ENCODE measurements at places on chromosomes 4 and X.

DNA sequence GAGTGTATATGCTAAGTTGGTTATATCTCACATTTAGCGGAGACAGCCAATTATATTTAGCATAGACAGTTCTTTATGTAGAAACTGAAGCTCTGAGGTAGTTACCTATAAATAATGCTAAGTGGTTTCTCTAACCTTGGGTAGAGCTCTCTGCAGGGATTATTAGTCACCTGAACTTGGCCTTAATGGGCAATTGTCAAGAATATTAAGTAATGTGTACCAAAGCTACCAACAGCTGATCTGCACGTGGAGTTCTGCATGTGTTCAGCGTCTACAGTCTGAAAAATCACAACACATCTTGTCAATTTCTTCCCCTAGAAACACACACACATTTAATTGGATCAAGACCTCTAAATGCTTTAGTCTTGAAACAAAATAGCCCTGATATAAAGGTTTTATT, 740.6 kb upstream of the FAM241A start:
- peak; percentile 5 for DNase-seq

DNA sequence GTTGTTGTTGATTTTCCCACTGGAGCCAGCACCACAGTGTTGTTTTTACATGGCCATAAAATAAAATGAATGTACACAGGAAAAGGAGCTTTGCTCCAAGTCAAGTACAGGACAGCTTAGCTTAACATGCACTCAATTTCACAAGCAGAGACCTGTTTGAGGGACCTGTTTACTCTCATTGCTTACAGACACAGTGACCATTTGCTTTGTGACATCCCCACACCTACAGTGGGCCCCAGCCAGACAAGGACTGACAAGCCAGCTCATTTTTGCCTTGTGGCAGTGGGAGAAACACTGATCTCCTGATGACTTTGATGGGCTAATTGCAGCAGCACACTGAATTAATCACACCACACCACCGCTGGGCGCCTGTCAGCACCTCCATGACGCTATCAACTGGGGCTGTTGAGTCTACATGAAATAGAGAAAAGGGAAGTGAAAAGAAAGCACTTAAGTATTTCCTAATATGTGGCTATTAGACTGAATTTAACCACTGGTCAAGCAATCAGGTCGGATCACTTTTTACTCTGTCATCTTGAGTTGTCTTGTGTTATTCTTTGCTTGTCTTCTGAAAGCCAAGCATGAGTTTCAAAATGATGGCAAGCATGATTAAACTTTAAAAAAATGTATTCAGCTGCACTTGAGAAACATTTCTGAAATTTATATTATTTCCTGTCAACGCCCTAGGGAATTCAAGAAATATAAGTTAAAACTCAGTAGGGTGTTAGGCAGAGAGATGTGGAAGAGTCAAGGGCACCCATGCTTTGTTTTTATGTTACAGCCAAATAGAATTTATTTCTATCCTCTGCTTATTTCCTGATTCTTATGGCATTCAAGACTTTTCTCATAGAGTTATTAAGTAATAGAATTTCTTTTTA, 557.7 kb downstream of the RAB28 start:
- no peak for DNase-seq

DNA sequence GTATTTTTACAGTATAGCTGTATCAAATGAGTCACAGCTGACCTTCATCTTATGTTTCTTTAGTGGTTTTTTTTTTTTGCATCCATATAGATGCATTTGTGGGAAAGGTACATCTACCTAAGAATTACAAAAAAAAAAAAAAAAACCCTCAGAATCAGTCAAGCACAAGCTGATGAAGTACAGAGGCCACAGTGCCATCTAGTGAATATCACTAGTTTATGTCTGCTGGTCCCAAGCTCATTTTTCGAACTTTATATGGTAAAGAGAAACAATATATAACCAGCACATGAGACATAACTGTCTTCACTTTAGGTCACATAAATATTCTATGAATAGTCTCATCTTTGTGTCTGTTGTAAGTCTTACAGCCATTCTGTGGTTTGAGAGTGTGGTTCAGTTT, 220.1 kb downstream of the DLG3 start:
- peak; percentile 44 for DNase-seq

DNA sequence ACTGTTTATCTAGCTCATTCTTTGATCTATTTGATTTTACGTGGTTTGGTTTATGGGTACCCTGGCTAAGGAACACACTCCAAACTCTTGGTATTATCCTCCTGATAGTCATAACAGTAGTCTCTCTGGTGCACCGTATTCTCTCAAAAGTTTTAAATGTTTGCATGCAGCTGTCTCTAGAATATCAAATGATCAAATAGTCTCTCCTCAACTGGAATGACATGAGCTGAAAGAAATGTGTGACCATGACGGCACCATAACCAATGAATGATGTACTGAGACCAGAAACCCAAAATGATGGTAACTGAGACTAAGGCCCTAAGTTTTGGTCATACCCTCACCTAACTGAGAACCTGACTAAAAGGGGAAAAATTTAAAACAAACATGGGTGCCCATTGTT, 319.4 kb downstream of the SLC7A11 start:
- DNase-seq, result no peak

DNA sequence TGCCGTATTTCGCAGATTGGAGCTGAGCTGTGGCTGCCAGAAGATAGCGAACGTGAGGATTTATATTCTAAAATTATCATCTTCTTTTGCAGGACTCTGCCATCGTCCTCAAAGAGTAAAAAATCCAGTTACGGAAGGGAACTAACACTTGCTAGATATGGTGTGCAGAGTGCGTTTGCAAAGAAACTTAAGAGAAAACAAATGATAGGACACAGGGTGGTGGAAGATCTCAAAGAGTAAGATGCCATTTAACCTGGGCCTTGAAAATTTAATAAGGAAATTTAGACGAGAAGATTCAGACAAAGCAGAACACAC, 566 bp downstream of the LARP7 start:
- DNase-seq, result no peak

DNA sequence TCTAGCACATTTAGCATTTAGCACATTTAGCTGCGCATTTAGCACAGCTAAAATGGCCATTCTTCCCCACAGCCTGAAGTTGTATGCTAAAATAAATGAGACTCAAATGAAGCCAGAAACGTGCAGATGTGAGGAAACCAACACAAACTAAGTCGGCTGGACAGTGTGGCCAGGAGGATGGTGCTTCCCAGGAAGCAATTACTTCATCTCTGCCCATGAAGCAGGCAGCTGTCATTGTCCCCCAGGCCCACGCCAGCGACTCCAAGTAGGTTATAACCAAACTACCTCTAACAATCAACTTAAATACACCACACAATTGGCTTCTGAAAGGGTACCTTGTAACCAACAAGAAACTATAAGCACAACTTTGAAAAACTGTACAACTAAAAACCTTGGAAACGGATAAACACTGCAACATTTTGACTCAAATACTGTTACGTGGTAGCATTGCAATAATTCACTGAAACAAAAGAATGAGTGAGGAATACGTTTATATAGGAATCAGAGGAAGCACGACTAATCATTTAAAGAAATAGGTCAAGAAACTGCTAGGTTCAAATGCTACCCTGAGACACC, 39.2 kb downstream of the AFAP1 start:
- DNase-seq, result no peak

- peak; percentile 89 for DNase-seq
Measured at GRCh38 chrX:21839334-21840192, at the start of gene MBTPS2. Gene MBTPS2 (plus strand): TSS chrX:21839617. CDS start chrX:21839735, 118 bp downstream.

DNA sequence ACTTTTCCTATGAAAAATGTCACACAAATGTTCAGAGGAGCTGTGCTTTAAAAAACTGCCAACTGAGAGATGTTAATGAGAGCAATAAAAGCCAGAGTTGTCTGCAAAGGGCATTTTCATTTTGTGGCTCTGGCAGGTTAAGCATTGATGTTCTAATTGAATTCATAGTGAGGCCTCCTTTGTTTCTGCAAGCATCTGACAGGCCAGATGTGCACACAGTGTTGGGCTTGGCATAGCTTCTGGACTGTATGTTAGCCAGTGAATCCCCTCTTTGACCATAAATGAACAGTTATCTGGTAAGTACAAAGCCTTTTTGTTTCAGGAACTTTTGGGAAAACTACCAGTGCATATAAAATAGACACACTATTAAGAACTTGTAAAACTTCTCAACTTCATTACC, 81.9 kb downstream of the JADE3 start:
- no peak for DNase-seq

GRCh38 chr4:26330946-26331345, 10.1 kb downstream of the RBPJ start:
- DNase-seq, result no peak

GRCh38 chr4:6898763-6899162, 10.9 kb upstream of the TBC1D14 start:
- no peak for DNase-seq

DNA sequence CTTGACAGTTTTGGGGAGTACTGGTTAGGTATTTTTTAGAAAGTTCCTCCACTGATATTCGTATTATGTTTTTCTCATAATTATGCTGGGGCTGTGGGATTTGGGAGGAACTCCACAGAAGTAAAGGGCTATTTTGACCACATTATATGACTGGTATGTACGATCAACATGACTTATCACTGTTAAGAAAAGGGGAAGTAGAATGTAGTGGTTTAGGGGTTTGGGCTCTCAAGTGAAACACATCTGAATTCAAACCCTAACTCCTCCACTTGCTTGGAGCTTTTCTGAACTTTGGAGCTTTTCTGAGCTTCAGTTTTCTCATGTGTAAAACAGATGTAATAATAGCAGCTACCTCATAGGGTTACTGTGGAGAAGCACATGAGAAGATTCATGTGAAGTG, 96.4 kb upstream of the C1GALT1C1 start:
- no peak for DNase-seq

DNA sequence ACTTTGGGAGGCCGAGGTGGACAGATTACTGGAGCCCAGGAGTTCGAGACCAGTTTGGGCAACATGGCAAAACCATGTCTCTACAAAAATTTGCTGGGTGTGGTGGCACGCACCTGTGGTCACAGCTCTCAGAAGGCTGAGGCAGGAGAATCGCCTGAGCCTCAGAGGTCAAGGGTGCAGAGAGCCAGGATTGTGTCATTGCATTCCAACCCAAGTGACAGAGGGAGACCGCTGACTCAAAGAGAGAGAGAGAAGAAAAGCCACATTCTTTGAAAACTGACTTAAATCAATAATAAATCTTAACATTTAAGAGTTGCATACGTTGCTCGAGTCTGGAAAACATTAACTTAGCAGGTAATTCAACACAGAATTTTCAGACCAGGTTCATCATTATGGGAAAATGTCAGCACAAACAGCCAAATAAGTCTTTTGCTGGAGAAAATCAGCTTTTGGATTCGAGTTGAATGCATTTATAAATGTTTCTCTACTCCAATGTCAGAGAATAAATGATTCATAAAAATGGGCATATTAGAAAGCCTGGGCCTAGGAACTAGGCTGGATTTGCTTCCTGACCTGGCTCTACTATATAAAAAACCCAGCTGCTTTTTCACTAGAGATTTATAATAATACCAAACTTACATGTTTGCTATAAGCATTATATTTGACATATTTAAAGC, 68.3 kb upstream of the RBPJ start:
- no peak for DNase-seq

DNA sequence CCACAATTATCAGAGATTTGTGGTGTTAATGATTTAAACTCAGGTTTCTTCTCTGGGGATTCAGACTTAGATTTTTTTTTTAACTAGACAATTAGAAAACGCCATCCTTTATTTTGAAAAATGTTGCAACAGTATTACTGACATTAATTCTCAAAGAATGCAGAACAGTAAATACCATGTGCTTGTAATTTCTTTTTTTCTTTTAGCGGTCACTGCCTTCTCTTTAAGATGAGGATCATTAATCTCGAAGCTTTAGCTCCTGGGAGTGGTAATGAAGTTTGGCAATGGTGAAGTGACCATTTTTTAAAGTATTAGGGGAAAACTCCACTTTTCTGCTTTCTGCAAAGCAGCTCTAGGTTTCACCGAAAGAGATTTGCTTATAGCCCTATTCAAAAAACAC, 164.0 kb upstream of the MBNL3 start:
- DNase-seq, result no peak

GRCh38 chr4:141309874-141310273, 89.2 kb downstream of the ZNF330 start:
- DNase-seq, result no peak

- peak; percentile 2 for DNase-seq
Measured at GRCh38 chrX:55908661-55909212, 191.2 kb downstream of the RRAGB start.

DNA sequence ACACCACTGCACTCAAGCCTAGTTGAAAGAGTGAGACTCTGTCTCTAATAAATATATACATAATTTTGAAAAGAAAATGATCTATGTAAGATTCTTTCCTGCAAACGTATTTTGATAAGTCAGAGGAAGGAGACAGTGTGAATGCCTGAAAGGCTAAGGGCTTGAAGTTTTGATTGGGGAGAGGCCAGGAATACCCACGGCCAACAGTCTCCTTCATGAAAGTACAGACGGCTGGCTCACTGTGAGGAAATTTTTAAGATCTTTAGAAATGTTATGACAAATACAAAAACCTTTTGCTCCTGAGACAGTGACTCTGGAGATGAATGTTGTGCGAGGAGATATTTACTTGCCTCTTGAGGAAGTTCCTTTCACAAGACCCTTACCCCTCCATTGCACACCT, 111.4 kb upstream of the KLHL13 start:
- peak; percentile 23 for DNase-seq

DNA sequence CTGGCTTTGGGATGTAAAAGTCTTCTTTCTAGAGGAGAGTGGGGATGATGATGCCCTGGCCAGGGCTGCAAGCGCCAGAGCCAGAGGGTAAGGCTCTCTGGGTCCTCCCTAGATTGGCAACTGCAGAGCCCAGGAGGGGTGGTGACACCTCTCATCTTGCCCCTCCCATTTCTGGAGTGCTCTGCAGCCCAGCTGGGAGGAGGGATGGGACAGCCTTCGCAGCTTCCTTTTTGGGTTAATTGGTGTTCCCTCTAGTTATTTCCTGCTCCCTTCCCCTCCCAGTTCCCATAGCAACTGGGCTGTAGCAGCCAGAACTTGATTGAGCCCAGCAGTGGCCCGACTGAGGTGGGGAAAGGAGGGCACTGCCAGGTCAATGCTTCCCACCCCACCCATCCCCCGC, 19.2 kb downstream of the NALF2 start:
- DNase-seq, result no peak

GRCh38 chrX:51461053-51462044, 35.0 kb downstream of the NUDT11 start:
- peak; percentile 56 for DNase-seq

- DNase-seq, result no peak
Measured at GRCh38 chrX:47218920-47219815, 687 bp downstream of the CDK16 start.

DNA sequence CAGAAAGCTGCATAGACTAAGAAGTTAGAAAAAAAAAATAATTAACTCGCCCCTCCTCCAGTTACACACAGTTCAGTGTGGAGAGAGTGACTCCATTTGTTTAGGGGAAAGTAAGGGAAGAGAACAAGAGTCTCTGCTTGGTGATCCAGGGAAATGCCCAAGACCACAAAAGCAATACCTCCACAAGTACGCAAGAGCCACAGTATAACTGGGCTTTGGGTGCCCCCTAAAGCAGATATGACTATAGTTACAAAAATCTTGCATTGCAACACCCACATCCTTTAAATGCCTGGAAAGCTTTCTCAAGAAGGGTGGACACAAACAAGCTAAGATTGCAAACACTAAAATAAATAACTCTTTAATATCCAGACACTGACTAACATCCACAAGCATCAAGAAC, 164.2 kb upstream of the NRK start:
- DNase-seq, result peak; percentile 72
